ENCODE measurements at places on chromosomes 13 and 19.

GRCh38 chr19:6890938-6891337 lies 3.6 kb downstream of the ADGRE1 start:
- DNase-seq, result no peak

DNA sequence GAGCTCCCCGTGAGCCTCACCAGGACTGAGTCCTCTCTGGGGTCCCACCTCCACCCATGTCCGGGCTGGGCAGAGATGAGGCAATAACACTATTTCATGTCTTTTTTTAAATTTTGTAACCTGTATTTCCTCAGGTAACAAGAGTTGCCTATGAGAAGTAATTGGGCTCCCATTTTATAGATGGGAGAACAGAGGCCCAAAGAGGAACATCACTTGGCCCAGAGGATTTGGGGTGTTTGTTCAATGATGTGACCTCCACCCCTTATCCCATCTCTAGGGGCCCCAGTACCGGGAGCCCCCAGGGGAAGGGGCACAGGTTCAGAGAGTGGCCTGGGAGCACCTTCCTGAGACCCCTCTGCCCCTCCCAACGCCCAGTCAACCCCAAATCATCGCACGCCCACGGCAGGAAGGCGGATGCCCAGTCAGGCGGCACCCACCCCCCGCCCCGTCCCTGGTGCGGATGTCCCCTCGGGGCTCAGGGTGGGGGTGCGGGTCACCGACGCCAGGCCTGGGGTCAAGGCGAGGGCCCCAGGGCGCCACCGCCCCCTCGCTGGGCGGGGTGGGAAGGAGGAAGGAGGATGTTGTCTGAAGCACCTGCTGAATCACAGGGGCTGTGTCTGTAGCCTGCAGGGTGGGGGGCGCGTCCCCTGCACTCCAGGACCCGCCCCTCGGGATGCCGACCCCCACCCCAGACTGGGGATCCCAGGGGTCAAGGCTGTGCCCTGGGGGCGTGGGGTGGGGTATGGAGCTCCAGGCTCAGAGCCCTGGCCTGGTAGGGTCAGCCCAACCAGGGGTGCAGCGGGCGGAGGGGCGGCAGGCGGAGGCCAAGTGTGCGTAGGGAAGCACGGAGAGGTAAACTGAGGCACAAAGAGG lies 9.0 kb upstream of the CIRBP start:
- no peak for DNase-seq

DNA sequence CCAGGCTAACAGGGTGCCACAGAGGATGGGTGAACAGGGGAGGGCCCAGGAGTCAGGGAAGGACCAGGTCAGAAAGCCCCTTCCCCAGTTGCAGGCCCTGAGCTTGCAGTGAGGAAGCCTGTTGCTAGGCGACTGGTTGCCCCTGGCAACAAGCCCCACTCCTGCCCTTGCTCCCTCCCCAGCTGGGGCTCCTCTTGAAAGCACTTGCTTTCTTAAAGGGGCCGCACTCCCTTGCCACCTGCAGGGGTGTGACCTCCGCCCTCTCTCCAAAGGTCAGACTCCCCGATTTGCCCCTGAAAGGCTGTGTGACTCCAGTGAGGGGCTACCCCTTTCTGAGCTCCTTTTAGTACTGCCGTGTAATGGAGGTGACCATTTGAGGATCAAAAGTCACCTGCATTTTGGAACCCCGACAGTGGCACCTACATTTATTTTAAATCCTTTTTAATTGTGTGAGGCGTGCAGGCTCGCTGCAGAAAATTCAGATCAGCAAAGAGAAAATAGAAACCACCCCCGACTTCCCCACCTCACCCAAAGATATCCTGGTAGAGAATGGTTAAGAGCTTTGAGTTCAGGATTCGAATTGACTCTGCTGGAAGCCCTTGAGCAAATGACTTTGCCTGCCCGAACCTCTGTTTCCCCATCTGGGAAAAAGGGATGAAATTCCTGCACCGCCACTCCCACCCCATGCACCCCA lies 4.8 kb downstream of the FCHO1 start:
- no peak for DNase-seq

DNA sequence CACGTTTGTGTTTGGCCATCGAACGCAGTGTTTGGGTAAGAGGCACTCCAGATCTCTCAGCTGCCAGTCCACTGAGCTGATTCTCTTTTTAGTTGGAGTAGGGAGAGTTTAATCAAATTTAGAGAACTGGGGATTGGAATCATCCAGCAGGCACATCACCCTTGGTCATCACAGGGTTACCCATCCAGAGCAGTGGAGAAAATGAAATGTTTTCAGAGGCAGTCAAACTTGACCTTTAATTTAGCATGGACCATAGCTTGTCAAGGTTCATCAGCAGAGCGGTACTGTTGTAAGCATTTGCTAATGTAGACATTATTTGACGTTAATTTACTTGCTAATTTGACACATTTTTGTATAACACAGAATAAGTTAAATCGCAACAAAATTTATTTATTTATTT lies 18.4 kb upstream of the FRY start:
- no peak for DNase-seq

GRCh38 chr19:29634423-29635130 lies 28.5 kb downstream of the POP4 start:
- no peak for DNase-seq

- DNase-seq, result no peak
These were observed 54.9 kb downstream of the AP1M1 start for GRCh38 chr19:16252459-16253205.

DNA sequence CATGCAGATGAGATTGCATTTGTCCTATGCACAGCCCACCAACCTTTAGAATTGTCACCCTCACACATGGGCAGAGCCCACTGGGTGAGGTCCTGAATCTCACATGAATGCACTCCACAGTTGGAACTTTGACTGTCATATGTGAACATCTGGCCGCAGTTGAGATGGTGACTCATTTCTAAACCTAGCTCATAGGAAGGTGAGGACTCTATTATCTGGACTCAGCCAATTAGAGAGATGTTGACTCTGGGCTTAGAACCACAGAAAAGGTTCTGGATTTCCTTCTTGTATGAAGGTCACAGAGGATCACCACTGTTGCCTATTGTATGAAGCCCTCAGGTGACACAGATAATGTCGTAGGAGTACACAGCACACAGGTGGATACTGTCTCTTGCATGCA lies 25.6 kb upstream of the ZNF681 start:
- no peak for DNase-seq

- DNase-seq, result no peak
These were observed 377 bp downstream of the CA11 start for GRCh38 chr19:48645620-48646000.

DNA sequence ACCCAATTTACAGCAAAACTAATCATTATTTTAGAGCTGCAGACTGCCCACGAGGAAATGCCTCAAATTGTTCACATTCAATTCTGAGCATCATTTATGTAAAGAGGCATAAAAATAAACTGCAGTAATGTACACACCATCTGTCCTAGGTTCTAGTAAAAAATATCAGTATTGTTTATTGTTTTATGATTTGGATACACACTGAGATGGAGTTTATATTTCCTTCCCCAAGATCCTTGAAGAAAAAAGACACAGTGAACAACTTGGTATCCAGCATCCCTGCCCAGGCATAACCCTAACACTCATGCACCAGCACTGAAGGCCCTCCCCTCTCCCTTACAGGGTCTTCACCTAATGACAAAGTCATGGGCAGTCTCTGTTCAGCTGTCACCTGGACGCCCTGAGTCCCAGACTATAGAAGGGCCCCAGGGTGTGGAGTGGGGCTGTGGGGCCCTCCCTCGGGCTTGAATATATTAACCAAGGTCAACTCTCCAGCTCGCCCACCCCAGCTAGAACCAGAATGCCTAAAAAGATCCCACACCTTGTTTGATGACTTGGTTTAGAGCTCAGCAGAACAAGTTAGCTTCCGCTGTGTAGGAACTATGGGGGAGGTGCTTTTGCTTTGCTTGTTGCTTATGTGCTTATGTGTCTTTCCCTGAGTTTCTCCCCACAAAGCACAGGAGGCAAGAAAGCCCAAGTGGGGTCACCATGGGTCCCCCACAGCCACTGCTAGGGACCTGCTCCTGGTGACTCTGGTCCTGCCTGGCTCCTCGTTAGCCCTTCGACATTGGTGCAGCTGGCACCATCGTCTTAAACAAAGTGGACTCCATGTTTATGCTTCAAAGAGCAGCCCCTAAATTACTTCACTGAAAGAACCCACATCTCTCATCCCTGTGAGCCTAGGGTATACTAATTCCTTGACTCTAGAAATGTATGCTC lies 111.1 kb downstream of the COL4A1 start:
- no peak for DNase-seq
